Uterus (tissue), 4 donors: ENCODE measurements at places on chromosomes 1 and 21. TPM values are rescaled to one million over a fixed set of nuclear protein-coding genes. Genes with fewer than 3 reads are reported as not detected.

TRNAU1AP gene
- 7.9 TPM for total RNA-seq

ALPL gene
- total RNA-seq = 2.8 TPM

TARDBP gene
- 617 TPM for total RNA-seq

TRIM45 gene
- 16.7 TPM for total RNA-seq

HAO2 gene
- 0.90 TPM for total RNA-seq

LRRC3 gene
- not detected for total RNA-seq

CD1C gene
- not detected for total RNA-seq

CELA2A gene
- total RNA-seq = not detected

LMOD1 gene
- 38.9 TPM for total RNA-seq

LIN28A gene
- not detected for total RNA-seq

RPTN gene
- total RNA-seq = not detected

SH2D5 gene
- total RNA-seq = not detected

IL12RB2 gene
- not detected for total RNA-seq

ZBTB21 gene
- total RNA-seq = 14.7 TPM

CGN gene
- under 0.01 TPM for total RNA-seq

KRTAP7-1 gene
- total RNA-seq = not detected

INKA2 gene
- total RNA-seq = not detected

ZNF593OS gene
- not detected for total RNA-seq

RYR2 gene
- 2.8 TPM for total RNA-seq

SLC44A5 gene
- total RNA-seq = 5.4 TPM

PLK3 gene
- 1.8 TPM for total RNA-seq

TNFRSF1B gene
- 16.4 TPM for total RNA-seq
